Lower leg skin (tissue), 4 donors: ENCODE measurements at places on chromosomes 16 and 17.

- DNase-seq, result peak; percentile 89
Observed at GRCh38 chr17:7650509-7651096, at the start of gene ATP1B2. TSS of gene ATP1B2 (plus strand) at chr17:7650926. CDS start at chr17:7651519, 593 bp downstream.

DNA sequence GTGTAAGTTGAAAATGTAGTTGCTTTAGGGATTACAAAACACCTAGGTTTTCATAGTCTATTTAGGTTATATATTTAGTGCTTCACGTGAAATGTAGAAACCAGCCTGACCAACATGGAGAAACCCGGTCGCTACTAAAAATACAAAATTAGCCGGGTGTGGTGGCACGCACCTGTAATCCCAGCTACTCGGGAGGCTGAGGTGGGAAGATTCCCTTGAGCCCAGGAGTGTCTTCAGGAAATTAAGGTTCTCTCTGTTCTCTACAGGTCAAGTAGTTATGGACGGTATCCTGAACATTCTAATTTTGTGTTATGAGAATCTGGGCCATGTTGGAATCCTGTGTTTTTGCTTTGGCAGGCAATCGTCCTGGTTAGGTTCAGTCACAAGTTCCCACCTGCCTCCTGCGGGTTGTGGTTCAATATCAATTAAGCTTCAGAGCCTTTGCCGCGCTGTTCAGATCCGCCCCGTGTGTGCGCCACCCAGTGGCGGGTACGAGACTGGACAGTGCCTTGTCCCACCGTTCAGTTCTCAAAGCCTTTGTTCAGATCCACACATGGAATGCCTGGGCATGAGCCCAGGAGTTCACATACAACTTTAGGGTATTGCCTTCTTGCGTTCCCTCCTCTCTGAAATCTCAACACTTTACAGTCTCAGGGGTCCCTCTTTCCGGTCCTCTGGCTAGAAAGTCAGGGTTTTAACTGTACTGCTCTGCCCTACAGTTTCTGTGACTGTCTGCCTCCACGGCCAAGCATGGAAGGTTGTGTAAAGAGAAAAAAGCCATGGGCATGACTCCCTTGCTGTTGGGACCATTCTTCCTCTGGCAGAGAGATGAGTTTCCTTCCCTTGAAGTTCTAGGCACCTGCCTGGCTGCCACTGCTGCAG, 41.7 kb downstream of the HEATR6 start:
- peak; percentile 32 for DNase-seq

DNA sequence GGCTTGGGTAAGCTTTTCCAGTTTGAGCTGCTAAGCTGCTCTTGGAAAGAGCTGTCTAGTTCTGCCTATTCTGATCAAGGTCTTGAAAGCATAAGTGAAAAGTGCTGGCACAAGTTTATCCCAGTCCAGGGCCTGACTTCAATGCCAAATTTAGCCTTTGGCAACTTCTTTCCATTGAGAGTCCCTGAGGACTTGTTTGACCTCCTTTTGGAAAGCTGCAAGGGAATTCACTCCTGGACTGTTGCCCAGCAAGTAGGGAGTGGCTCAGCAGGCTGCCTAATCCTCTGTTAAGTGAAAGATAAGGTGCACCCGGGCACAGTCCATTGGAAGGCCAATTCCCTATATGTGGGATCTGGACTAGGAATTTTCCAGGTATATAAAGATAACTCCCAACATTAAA, 16.0 kb upstream of the TANC2 start:
- DNase-seq, result no peak

DNA sequence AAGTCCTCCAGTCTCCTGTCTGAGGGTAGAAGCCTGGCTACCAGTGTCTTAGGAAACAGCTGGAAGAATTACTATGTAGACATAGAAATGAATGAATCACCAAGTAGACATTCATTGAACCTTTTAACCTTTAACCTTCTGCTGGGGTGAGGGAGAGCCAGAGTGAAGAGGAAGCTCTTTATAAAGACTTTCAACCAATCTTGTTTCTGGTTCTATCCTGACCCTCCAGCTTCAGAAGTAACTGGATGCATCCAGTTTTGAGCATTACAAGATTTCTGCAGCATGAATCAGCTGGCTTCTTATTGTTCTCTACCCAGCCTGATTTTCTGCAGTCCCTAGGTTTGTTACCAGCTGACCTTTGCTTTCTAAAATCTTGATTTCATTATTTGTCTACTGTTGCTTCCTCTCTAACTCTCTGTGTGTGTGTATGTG, 8.5 kb downstream of the TEKT1 start:
- no peak for DNase-seq

- DNase-seq, result no peak
Observed at GRCh38 chr17:78853926-78854394, 13.3 kb upstream of the USP36 start.

GRCh38 chr17:8016632-8017424, 14.4 kb downstream of the GUCY2D start:
- peak; percentile 86 for DNase-seq

- DNase-seq, result no peak
Observed at GRCh38 chr16:19110537-19111360, 3.0 kb upstream of the ITPRIPL2 start.

DNA sequence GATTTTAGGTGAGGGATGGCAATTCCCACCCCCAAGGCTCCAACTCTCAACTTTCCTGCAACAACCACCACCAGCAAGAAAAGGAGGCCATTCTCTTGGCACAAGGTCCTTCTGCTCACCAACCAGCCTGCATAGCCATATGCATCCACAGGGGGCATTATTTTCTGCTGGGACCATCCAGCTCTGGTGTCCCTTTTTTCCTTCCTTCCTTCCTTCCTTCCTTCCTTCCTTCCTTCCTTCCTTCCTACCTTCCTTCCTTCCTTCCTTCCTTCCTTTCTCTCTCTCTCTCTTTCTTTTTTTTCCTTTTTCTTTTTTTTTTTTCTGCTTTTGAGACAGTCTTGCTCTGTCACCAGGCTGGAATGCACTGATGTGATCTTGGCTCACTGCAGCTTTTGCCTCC, 21.1 kb upstream of the COX10 start:
- no peak for DNase-seq

DNA sequence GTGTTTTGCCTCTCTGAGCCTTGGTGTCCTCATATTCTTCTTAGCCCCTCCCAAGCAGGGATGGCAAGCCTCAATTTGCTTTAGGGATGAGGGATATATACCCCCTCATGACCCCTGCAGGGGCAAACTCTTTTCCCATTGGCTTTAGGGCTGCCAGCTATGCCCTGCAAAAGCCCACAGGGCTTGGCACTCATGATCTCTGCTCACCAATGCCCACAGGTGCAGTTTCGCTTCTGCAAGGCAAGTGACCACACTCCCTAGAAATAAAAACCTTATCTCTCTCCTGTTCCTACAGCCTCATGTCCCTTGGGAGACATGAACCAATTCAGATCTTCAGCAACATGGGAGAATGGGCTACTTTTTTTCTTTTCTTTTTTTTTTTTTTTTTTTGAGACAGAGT, 8.8 kb downstream of the BEAN1 start:
- DNase-seq, result peak; percentile 32

DNA sequence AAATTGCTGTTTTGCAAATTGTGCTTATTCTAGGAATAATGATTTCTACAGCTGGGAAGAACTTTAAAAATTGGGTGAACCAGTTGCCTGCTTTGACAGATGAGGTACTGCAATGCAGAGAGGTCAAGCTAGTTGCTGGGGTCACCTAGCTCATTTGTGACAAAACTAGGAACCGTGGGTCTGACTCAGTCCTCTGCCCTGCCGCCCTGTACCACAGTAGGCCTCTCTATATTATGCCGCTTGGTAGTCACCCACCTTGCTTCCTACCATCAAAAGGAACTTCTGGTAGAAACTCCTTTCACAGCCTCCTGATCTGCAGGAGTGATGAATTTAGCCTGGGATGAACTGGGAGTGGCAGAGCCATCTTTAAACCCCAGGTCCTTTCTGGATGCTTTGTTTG, 105.7 kb downstream of the PITPNC1 start:
- DNase-seq, result no peak

DNA sequence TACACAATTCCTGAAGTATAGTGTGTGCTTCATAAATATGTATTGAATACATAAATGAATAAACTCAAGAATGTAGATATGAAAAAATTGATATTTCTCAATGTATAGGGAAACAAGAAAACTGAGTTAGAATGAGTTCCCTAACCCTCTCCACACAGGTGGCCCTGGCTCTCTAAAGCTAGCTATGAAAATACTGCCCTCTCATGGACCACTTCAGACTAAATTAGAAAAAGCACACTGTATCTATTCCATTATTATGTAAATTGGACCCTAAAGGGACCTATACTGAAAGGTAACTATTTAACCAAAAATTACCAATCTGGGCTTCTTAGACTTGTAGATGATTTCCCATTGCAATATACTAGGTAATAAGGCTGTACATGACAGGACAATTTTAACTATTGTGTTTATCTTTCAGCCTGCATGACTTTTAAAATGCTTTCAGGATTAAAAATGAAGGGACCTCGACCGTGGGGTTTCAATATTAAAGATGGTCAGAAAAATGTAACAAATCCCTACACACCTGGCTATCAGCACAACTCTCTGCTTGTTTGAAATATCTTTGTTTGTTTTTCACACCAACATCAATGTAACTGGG, 672.5 kb upstream of the KIF2B start:
- DNase-seq, result no peak

GRCh38 chr16:89268987-89269735, 51.7 kb downstream of the ZNF778 start:
- DNase-seq, result no peak

GRCh38 chr17:33288954-33289353, 4.1 kb downstream of the ASIC2 start:
- DNase-seq, result no peak

DNA sequence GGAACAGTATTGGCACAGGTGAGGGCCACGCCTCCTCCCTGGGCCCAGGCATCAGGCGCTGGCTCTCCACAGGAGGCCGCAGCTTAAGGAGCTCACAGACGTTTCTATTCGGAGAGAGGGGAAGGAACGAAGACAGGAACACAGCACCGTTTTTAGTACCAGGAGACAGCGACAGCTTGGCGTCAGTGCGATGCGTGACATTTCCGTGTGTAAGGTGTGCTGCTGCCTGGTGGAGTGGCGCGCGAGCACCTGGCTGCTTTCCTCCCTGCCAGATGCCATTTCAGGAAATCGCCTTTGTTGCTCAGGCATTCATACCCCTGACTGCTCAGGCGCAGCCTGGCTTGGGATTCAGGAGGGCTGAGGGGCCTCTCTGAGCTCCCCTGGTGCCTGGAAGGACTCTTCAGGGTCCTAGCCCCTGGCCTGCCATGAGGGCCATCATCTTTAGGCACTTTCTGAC, 367.5 kb downstream of the CPPED1 start:
- no peak for DNase-seq
